ENCODE measurements at places on chromosomes 6 and 20.

GRCh38 chr20:38170826-38171674, 6.0 kb upstream of the TGM2 start:
- no peak for DNase-seq

DNA sequence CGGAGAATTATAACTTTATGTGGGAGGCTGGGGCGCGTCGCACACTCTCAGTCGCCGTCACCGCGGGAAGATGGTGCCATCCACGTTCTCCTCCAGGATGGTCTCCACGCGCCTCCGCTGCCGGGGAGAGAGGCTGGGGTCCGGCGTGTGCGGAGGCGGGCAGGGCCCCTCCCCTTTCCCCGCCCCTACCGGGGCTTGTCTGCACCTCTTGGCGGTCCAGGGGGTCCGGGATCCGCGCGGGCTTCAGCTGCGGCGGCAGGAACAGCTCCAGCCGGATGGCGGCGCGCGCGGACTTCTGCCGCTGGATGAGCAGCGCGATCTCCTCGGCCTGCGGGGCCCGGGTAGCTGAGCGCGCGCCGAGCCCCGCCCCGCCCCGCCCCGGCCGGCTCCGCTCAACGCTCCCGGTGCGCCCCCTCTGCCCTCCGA, 807 bp downstream of the LKAAEAR1 start:
- peak; percentile 68 for DNase-seq

DNA sequence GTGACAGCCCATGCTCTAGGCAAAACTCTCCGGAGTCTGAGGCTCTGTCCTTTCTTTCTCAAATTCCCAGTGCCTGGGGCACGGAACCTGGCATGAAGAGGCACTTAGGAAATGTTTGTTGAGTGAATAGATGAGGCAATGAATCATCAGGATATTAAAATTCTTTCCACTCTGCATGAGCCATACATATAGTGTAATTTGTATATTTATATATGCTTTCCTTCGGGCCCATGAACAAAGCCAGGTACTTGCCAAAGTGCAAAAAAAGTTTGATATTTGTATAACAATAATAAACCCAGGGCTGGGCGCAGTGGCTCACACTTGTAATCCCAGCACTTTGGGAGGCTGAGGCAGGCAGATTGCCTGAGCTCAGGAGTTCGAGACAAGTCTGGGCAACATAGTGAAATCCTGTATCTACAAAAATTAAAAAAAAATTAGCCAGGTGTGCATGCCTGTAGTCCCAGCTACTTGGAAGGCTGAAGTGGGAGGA, 212.3 kb upstream of the ZNF217 start:
- DNase-seq, result no peak

DNA sequence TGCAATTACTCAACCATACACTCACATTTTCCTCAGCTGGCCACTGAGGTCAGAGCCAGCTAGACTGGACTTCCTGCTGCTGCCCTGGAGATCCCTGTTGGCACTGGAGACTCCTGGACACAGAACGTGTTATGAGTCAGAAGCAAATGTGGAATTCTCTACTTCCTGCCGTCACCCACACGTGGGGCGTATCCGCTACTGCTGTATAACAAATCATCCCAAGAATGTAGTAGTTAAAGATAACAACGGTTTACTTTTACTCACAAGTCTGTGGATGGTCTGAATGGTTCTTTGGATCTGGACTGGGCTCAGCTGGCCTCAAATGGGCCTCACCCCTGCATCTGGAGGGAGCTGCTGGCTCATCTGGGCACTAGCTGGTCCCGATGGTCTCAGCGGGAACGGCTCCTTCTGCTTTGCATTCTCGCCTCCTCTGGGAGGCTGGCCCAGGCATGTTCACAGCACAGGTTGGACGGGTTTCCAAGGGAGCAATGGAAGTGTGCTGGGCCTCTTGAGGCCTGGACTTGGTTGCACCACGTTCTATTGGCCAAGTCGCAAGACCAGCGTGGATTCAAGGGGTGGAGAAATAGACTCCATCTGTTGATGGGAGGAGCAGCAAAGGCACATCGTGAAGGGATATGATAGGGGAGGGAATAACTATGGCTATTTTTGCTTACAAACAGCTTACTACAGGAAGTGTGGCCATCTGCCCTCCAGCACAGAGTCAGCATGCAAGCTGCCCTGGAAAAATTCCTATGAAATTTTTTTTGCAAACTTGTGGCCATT, 118.5 kb downstream of the SNX5 start:
- DNase-seq, result no peak

GRCh38 chr20:10448270-10449156, 13.4 kb downstream of the SLX4IP start:
- DNase-seq, result no peak
